ENCODE measurements at places on chromosomes 4 and X. TPM values are rescaled to one million over a fixed set of nuclear protein-coding genes. Genes with fewer than 3 reads are reported as not detected.

RS1 gene
- not detected for polyA plus RNA-seq

STARD8 gene
- 1.6 TPM for polyA plus RNA-seq

STK26 gene
- 0.25 TPM for polyA plus RNA-seq

FRMD7 gene
- polyA plus RNA-seq, result not detected

SPANXD gene
- not detected for polyA plus RNA-seq

DNA sequence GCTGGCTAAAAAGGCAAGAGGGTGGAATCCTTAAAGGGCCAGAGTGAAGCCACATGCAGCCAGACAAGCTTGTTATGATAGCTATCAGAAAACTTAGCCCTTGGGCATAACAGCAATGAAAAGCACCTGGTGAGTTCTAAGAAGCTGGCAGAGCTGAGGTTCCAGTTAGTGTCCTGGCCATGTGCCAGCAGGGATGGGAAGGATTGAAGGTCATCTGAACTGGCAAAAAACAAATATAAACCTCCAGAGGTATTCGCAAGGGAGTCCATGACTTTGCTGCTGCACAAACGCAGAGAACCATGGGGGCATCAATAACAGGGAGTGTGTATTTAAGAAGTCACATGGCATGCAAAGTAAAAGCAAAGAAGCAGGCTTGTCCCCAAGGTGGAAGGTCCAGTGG, 208.9 kb downstream of the FAM47A start:
- no peak for DNase-seq

GRCh38 chrX:118976599-118977340, 2.4 kb downstream of the LONRF3 start:
- DNase-seq, result no peak

GRCh38 chr4:53697016-53697685, 105.9 kb upstream of the LNX1 start:
- no peak for DNase-seq

DNA sequence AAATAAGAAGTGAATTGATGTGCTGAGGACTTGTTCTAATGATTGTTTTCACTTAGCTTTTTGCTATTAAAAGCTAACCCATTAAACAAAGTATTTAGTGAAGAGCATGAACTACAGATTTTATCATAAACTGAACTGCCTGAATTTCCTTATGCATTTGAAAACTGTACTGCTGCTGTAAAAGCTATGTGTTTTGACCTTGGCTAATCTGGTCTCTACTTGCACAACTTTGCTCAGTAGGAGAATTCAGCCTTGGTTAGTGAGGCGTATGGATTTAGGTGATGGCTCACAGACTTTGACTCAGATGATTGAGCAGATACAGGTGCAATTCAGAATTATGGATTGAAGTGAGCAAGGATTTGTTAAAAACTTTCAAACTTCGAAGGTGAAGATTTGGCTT, 38.7 kb upstream of the FAT1 start:
- DNase-seq, result no peak

- no peak for DNase-seq
Observed at GRCh38 chr4:184573701-184574100, 75.5 kb downstream of the CASP3 start.

DNA sequence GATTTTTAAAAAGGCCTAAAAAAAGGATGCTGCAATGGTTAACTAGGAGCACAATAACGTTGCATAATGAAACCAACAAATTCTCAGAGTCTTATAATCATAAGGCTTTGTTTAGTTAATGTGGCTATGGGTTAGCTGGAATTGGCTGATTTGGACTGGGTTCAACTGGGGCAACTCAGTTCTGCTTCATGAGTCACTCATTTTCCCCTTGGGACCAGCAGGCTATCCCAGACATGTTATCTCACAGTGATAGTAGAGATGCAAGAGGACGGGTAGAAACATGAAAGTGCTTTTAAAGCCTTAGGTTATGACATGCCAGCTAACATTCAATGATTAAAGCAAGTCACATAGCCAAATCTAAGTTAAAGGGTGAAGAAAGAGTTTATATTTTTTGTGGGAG, 189.2 kb upstream of the GK2 start:
- DNase-seq, result no peak

GRCh38 chr4:56374956-56375355, 12.3 kb downstream of the AASDH start:
- no peak for DNase-seq

DNA sequence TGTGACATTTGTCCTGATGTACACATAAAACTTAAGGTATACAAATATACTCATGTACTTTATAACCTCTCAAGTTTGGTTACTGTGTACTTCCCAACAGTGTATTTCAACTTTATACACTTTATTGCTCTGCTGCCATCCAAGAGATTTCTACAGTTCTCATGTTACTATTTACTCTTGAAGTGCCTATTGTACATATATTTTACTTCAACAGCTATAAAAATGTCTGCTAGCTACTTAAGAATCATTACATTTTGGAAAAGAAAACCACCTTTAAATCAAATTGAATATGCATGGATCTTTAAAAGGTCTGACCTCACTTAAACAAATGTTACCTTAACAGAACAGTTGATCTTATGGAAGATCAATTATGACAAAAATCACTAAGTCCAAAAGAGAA, 1056.4 kb downstream of the ADGRL3 start:
- DNase-seq, result no peak

- no peak for DNase-seq
Observed at GRCh38 chrX:24260842-24261550, 52.9 kb downstream of the SUPT20HL2 start.
